ENCODE measurements at places on chromosomes 11 and 22.

DNA sequence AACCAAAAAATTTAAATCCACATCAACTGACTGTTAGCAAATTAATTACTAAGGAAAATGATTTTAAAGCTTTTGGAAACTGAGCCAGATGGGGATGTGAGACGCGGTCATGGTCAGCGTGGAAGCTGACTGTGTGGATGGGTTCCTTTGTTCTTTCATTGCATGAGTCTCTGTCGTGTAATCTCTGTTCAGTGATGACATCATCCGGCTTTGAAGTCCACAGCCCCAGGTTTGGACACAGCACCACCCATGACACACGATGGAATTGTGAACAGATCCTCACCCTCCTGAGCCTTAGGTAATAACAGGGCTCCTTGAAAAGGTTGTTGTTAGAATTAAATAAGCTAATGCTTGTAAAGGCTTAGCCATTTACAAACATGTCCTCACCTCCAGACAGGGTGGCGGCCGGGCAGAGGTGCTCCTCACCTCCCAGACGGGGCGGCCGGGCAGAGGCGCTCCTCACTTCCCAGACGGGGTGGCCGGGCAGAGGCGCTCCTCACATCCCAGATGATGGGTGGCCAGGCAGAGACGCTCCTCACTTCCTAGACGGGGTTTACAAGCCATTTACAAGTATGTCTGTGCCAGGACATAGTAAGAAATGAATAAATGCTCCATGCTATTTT, 677.3 kb downstream of the TBC1D22A start:
- DNase-seq, result no peak

DNA sequence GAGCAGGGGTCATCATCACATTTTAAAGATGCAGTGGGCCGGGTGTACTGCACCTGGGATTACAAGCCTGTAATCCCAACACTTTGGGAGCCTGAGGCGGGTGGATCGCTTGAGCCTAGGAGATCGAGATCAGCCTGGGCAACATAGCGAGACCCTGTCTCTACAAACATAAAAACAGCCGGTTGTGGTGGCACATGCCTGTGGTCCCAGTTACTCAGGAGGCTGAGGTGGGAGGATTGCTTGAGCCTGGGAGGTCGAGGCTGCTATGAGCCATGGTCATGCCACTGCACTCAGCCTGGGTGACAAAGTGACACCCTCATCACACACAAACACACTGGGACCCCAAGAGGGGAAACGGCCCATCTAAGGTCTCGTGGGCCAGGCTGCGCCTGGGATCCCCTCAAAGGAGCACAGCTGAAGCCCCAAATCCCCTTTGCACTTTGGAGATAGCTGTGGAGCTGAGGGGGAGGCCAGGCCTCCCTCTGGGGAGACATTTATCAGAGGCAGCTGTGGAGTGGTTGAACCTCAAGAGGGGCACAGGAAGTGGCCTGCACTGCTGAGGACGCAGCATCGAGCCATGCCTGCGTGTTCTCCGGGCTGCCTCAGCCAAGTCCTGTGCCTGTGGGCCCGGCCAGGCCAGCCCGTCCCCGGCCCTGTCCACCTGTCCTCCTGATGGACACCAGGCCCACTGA, 27.5 kb downstream of the OSBPL5 start:
- no peak for DNase-seq

DNA sequence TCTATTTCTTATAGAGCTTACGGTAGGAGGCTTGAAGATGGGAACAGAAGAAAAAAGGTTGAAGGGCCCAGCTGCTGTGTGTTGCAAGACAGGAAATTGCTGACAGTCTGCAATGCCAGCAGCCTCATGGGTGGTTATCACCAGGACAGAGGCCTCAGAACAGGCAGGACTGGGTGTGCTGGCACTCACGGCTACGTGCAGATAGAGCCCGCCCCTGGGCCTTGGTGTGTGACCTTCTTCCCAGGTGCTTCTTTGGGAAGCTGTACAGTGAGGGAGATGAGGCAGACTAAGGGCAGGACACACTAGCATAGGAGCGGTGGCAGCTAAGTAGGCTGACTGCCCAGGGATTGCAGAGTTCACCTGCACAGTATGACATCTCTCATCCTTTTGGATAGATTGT, 12.6 kb downstream of the PRAME start:
- DNase-seq, result peak; percentile 15

- no peak for DNase-seq
These were observed 47.2 kb downstream of the EIF3M start for GRCh38 chr11:32630844-32631243.

DNA sequence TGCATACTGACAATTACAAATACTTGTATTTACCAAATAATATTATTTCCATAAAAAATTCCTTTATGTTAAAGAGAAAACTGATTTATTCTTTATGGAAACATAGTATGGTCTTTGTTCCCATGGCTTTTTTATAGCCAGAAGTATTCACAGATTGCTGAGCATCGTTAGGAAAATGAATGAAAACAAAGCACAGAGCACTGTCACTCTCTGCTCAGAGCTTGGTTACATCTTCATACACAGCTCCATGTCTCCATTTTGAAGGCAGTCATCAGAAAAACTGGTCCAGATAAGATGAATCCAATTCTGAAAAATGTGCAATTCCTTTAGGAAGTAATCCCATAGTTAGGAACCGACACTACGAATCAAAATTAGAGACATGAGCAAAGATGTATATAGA, 9.0 kb upstream of the SLC6A5 start:
- no peak for DNase-seq

- DNase-seq, result no peak
These were observed 39.0 kb downstream of the RRAS2 start for GRCh38 chr11:14320020-14320419.

DNA sequence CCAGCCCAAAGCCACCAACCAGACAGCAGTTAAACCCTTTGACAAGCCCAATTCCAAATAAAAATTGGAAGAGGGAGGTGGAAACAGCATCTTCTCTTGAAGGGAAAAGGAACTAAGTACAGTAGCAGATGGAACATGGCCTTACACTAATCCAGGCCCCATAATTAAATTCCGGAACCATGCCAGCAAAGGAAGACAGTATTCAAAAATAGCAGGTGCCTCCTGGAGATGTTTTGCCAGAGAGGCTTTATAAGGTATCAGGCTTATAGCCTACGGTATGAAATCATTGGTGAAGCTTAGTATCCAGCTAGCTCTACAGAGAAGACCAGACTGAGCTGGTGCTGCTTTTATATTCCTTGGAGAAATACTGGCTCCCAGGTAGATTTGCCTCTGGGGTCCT, 344.1 kb upstream of the API5 start:
- no peak for DNase-seq

DNA sequence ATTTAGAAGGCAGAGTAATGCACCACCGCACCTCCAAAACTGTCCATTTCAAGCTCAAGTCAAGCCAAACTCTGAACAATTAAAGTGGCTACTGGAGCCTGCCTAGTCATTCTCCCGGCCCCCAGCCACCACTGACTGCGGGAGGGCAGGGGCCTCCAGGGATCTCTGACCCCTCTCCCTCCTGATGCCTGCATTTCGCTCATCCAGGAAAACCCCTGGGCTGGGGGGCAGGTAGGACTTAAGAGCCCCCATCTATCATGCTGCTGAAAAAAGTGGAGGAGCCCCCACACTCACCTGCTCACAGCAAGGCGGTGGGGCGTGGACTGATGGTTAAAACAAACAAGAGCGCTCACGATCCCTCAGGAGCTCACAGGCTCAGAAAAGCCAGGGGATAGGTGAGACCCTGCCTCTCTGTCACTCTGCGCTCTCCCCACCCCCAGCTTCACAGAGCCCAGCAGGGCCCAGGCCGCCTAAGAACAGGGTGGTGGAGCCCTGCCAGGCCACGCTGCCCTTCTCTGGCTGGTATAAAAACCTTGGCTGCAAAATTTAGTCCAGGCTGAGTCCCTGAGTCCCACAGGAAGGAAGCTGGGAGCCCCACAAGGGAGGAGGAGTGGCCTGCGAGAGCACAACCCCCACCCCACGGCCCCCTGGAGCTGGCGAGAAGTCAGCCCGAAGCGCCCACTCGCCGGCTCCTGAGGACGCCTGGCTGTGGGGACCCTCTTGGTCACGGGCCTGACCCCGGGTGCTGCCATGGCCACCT, 21.0 kb upstream of the MOB2 start:
- DNase-seq, result no peak

Data from hippocampal formation (tissue), 2 donors.